ENCODE measurements at places on chromosomes 12 and 14.

DNA sequence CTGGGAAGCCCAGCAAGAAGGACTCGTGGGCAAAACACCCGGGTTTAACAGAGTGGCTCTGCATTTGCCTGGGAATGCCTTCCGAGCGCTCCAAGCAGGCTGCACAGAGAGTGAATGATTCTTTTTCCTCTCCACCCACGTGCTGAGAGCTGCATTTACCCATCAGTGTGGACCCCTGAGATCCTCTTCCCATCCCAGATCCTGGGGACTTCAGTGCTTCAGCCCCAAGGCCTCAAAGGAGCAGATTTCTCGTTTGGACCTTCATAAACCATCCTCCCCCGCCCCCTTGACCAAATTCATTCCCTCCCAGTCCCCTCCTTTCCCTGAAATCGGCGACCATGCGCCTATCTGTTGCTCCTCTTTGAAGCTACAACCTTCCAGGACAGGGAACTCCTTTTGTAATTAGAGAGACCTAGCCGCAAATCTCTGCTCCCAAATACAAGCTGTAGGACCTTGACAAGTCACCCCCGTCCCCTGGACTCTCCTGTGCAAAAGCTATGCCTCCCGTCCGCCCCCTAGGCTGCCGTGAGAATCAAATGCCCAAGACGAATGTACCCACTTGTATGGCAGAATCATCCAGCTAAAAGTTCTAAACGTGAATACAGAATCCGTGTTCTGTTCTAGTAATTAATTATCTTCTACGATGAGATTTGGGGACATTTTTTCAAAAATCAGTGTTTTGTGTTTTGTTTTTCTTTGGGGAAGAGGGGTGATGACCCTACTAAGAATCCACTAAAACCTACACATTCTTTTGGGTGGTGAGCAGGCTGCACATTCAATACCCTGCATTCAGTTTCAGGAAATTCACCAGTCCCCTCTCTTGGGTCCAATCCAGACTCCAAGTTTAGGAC is 8.8 kb downstream of the TBX5 start:
- DNase-seq: no peak

DNA sequence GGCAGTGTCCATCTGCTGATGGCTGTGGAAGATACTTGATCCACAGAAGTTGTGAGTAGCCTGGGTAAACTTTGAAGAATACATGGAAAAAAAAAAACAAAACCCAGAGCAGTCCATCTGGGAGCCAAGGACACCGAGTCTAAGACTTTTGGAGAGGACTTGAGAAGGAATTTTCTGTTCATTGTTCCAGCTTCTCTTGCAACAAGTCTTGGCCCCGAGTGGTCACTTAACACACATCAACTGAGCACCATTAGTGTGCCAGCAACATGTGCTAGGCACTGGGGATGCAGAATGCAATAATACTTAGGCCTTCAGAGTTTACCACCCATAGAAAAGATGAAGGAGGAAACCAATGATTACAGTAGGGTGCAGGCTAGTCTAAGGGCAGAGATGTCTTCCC is 266.7 kb downstream of the EMP1 start:
- no peak for DNase-seq

GRCh38 chr12:65699251-65699650 is 125.0 kb upstream of the HMGA2 start:
- DNase-seq: no peak

GRCh38 chr14:74836251-74836960 is 39.5 kb downstream of the PROX2 start:
- DNase-seq: no peak

DNA sequence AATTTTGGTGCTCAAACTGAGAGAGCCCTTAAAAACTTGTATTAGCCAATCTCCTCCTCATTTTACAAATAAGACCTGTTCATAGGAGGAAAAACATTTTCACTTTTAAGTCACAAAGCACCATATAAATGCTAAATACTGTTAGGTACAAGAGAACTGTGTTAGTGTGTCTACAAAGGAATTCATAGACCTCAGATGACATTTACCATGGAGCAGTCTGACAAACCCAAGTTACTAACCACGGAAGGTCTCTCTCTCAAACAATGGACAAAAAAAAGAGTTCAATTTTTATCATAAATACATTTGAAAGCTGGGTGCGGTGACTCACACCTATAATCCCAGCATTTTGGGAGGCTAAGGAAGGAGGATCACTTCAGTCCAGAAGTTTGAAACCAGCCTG is 10.0 kb downstream of the SBNO1 start:
- no peak for DNase-seq

DNA sequence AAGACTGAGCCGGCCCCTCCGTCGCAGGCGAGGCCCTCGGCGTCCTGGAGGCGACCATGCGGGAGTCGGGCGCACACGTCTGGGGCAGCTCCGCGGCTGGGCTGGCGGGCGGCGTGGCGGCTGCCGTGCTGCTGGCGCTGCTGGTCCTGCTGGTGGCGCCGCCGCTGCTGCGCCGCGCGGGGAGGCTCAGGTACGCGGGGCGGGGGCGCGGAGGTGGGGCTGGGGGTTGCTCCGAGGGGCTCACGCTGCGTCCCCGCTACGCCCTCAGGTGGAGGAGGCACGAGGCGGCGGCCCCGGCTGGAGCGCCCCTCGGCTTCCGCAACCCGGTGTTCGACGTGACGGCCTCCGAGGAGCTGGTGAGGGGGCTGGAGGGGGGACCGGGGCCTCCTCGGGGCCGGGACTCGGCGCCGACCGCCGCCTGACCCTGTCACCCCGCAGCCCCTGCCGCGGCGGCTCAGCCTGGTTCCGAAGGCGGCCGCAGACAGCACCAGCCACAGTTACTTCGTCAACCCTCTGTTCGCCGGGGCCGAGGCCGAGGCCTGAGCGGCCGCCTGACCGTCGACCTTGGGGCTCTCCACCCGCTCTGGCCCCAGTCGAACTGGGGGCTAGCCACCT is 7.8 kb downstream of the AMN start:
- DNase-seq: no peak

DNA sequence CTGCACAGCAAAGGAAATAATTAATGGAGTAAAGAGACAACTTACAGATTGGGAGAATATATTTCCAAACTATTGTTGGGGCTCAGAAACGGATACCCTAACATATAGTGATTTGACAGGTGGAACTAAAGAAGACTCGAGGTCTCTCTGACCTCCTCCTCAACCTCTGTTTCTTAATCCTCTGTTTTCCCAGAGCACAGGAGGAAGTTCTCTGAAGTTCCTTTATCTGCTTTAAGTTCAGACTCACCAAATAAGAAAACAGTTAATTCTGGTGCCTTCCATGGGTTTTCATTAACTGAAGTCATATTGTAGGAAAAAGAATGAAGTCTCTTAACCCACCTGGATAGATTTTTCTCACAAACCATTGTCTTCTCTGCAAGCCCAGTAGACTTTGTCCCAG is 29.2 kb downstream of the CLEC2D start:
- DNase-seq: no peak

DNA sequence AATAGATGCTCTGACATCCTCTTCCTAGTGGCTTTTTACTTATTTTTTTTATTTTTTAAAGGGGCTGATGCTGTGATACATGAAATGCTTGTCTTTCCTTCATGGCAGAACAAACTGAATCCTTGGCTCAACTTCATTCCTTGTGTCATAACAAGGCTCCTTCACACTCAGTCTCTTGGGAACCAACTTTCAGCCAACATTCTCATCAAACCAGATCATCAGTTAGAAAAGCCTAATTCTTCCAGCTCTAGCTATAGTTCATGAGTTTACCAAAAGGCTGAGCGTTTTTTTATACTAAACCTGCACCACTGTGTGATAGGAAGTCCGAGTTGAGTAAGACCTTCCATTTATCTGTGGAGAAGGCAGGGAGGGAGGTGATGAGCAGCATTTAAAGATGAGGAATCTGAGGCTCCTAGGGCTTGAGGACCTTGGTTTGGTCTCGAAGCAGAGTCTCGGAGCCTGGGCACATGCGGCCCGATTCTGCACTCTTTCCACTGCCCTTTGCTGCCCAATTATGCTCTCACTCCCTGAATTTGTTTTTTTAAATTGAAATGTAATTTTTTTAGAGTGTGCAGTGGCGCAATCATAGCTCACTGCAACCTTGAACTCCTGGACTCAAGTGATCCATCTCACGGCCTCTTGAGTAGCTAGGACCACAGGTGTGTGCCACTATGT is 8.2 kb downstream of the GPRC5D start:
- no peak for DNase-seq

GRCh38 chr12:28998662-28999120 is 150.4 kb upstream of the FAR2 start:
- DNase-seq: no peak

Data from activated effector memory CD4-positive, alpha-beta T cell treated with anti-CD3 and anti-CD28 coated beads, Interleukin-2, amount 50 U/mL, for 16 hours (primary cell).